ENCODE measurements at places on chromosomes 5 and 9. TPM values are rescaled to one million over a fixed set of nuclear protein-coding genes. Genes with fewer than 3 reads are reported as not detected.
A peak's percentile ranks its signal among the peaks of the same experiment; 100 is the strongest.

GRCh38 chr5:139027150-139027549 is 152.0 kb upstream of the LRRTM2 start:
- no peak for DNase-seq
- H3K27ac ChIP-seq = peak overlapping the region; percentile 2
- H3K36me3 ChIP-seq = no peaks in the 10 kb centered on the region
- no peaks in the 10 kb centered on the region for H3K27me3 ChIP-seq

GRCh38 chr9:110157823-110158664 is 49.9 kb downstream of the C9orf152 start:
- H3K4me1 ChIP-seq = peaks cover 5% of the 10 kb centered on the region
- no peaks in the 10 kb centered on the region for H3K27me3 ChIP-seq
- DNase-seq = no peak
- no peaks in the 10 kb centered on the region for H3K36me3 ChIP-seq
- no peak overlapping the region for H3K4me3 ChIP-seq

GRCh38 chr5:108222011-108222410 is 159.9 kb downstream of the FBXL17 start:
- no peak overlapping the region for H3K4me3 ChIP-seq
- no peak for DNase-seq
- H3K27ac ChIP-seq = no peak overlapping the region

GRCh38 chr5:82151662-82152061 is 126.5 kb downstream of the RPS23 start:
- no peaks in the 10 kb centered on the region for H3K36me3 ChIP-seq
- H3K27ac ChIP-seq = no peak overlapping the region
- H3K4me1 ChIP-seq = no peaks in the 10 kb centered on the region
- DNase-seq = no peak

DNA sequence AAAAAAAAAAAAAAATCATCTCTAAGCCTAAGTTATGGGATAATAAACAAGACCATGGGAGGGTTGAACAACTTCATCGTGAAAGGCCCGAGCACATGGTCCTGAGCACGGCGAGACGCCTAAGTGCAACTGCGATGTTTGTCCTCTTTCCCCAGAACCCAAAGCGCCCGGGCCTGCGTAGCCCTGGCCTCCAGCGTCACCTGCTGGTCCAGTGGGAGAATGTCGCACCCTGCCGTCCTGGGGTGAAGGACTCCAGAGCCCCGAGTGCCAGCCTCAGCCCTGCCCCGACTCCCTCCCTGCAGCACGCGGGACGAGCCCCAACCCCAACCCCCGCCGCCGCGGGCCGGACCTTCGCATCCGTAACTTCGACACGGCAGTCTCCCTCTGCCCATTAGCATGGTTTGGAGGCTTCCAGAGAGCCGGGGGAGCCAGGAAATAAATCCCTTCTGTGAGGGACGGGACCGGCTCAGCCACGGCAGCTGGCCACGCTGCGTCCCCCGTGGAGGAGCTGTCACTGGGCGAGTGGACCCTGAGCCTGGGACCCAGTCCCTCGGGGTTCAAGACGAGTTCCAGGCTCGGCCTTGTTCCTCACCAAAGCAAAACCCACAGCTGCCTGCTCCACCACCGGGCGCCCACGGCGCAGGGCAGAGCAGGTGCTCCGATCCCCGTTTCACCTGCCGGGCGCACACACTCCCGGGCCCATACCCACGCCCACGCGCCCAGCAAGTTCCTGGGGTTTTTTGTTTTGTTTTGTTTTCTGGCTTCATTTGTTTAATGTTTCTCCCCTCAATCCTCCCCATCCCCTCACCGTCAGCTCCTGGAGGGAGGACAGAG is 132.5 kb upstream of the HAND1 start:
- H3K4me3 ChIP-seq = peak overlapping the region; percentile 22
- H3K27me3 ChIP-seq = peaks cover 27% of the 10 kb centered on the region
- no peaks in the 10 kb centered on the region for H3K36me3 ChIP-seq
- peak; percentile 84 for DNase-seq

DNA sequence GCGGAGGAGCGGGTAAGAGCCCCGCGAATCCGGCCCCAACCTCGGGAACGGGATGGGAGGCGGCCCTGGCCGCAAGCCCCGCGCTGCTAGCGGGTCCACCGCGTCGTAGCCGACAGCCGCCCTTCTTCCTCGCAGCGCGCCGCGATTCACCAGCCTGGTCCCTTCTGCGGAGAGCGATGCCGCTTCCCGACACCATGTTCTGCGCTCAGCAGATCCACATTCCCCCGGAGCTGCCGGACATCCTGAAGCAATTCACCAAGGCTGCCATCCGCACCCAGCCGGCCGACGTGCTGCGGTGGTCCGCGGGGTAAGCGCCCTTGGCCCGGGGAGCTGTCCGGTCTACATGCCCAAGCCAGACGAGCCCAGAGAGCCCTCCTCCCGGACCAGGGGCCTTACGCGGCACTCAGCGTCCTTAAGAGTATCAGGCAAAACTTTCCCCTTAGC is 335 bp downstream of the ROPN1L start:
- no peaks in the 10 kb centered on the region for H3K27me3 ChIP-seq
- peaks cover 13% of the 10 kb centered on the region for H3K36me3 ChIP-seq
- no peak overlapping the region for H3K27ac ChIP-seq
- no peak overlapping the region for H3K4me3 ChIP-seq
- H3K4me1 ChIP-seq = peaks cover 20% of the 10 kb centered on the region

DNA sequence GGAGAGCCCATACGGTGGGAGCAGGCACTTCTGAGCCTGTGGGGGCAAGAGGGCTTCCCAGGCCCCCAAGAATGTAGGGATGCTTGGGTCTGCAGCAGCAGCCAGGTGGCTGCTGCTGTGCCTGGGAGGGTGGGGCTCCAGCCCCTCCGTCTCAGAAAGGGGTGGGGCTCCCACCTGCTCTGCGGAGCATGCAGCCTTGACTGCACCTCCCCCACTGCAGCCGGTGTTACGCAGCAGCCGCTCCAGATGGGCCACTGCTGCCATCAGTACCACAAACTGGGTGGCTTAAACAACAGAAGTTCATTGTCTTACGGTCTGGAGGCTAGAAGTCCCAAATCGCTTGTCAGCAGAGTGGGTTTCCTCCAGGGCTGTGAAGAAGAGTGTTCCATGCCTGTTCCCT is 365.5 kb downstream of the TMEM38B start:
- DNase-seq = no peak
- no peak overlapping the region for H3K4me3 ChIP-seq
- H3K36me3 ChIP-seq = no peaks in the 10 kb centered on the region
- H3K27me3 ChIP-seq = no peaks in the 10 kb centered on the region

GRCh38 chr9:103188781-103189350 is 193.7 kb downstream of the CYLC2 start:
- H3K4me3 ChIP-seq = no peak overlapping the region
- no peak overlapping the region for H3K27ac ChIP-seq
- H3K36me3 ChIP-seq = no peaks in the 10 kb centered on the region
- peak; percentile 71 for DNase-seq

GRCh38 chr5:173704615-173705511 is 88.4 kb upstream of the BOD1 start:
- H3K36me3 ChIP-seq = no peaks in the 10 kb centered on the region
- H3K27me3 ChIP-seq = no peaks in the 10 kb centered on the region
- peak overlapping the region; percentile 68 for H3K27ac ChIP-seq
- no peaks in the 10 kb centered on the region for H3K4me1 ChIP-seq

DNA sequence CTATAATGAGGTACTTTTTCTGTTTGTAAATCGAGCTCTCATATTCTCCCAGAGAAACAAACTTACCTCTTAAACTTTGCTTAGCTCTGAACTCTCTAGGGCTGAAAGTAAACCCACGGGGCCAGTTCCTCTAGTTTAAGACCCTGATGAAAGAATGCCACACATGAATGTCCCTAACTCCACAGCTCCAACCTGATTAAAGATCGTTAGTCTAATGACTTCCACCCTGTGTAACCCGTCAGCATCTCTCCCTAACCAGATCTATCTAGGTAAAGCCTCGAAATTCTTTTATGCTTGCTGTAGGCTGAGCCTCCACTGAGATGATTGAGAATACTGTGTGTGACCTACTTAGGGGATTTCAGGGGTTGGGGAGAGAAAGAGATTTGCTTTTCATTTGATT is 27.0 kb downstream of the ADRA1B start:
- H3K27me3 ChIP-seq = no peaks in the 10 kb centered on the region
- DNase-seq = no peak
- no peaks in the 10 kb centered on the region for H3K4me1 ChIP-seq
- H3K36me3 ChIP-seq = no peaks in the 10 kb centered on the region
- H3K27ac ChIP-seq = no peak overlapping the region

GRCh38 chr9:76218886-76219445 is 175.3 kb downstream of the RFK start:
- H3K27me3 ChIP-seq = no peaks in the 10 kb centered on the region
- DNase-seq = no peak
- H3K4me1 ChIP-seq = peaks cover 29% of the 10 kb centered on the region
- H3K4me3 ChIP-seq = no peak overlapping the region

DNA sequence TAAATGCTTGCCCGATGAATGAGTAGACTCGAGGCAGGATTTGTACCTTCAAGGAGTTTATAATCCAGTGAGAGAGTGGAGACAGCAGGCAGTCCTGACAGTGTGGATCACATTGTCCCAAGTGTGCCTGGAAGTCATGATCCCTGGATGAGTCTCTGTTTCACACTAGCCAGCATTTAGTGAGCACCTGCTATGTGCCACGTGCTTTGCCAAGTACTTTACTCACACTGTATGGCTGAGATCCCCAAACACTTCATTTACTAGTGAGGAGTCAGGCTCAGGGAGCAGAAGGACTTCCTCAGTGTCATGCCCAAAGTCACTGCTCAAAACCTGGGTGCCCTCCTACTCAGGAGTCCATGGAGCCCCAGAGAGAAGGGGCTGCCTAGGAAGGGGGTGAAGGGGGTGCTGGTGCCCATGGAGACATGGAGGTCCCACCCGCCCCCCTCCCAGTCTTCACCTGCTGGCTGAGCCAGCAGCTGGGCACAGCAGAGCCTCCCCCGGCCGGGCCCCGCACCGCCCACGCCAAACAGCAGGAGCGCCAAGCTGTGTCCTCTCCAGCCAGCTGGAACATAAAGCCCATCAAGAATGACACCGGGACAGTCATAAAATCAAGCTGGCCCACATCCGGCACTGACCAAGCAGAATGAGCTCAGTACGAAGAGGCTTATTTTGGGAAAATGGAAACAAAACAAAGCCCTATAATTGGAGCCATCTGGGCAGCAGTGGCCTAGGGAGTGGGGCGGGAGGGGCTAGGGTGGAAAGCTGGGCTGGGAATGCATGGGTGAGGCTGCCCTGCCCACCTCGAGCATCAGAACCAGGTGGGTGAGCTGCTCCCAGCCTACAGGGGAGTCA is 10.6 kb downstream of the LAMC3 start:
- peak; percentile 35 for DNase-seq
- no peaks in the 10 kb centered on the region for H3K36me3 ChIP-seq
- H3K27ac ChIP-seq = peak overlapping the region; percentile 83
- no peaks in the 10 kb centered on the region for H3K27me3 ChIP-seq

DNA sequence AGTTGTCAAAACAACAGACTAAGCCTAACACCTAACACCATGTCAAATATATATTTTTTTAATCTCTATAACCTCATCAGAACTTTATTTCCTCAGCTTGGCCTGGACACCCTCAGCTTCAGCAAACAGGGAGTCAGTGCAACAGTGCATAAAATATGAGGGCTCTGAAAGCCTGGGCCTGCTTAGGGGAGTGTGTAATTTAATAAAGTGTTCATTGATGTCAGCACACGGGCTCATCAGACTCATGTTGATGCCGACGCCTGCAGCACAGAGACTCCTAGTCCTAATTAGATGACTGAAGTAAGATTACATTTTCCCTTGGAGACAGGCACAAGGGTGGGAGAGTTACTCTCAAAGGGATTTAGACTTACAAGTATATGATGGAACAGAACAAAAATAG is 37.8 kb downstream of the CDH10 start:
- H3K4me3 ChIP-seq = no peak overlapping the region
- no peaks in the 10 kb centered on the region for H3K27me3 ChIP-seq
- no peaks in the 10 kb centered on the region for H3K4me1 ChIP-seq
- DNase-seq = no peak
- no peak overlapping the region for H3K27ac ChIP-seq

- no peaks in the 10 kb centered on the region for H3K27me3 ChIP-seq
- H3K4me3 ChIP-seq = no peak overlapping the region
- H3K27ac ChIP-seq = no peak overlapping the region
- H3K4me1 ChIP-seq = no peaks in the 10 kb centered on the region
- DNase-seq = no peak
- H3K36me3 ChIP-seq = no peaks in the 10 kb centered on the region
Observed at GRCh38 chr9:571066-571465, 270.4 kb upstream of the DMRT1 start.

DNA sequence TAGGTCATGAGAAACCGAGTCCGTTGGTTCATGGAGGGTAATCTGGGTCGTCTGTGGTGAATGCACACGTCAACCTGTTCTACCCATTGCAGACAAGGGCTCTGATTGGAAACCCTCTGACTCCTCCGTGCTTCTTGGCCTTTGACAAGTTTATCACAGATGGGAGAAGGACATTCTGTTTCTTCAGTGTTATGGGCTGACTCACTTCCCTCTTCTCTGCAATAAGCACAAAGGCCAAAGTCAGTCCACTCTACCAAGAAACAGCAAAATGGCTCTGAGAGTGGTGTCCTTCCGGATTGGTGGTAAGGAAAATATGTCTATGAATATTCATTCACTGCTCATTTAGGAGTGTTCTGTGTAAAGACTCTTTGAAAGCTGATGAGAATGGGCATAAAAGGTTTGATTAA is 89.3 kb downstream of the FEM1C start:
- H3K4me1 ChIP-seq = peaks cover 10% of the 10 kb centered on the region
- H3K36me3 ChIP-seq = no peaks in the 10 kb centered on the region
- no peaks in the 10 kb centered on the region for H3K27me3 ChIP-seq

GRCh38 chr9:125119643-125120286 is 23.6 kb downstream of the SCAI start:
- H3K27me3 ChIP-seq = no peaks in the 10 kb centered on the region
- H3K4me1 ChIP-seq = no peaks in the 10 kb centered on the region
- no peak overlapping the region for H3K27ac ChIP-seq
- DNase-seq = no peak
- H3K4me3 ChIP-seq = no peak overlapping the region

The AMBP gene
- not detected for total RNA-seq

The HOMER1 gene
- total RNA-seq = 1.6 TPM

The IL4 gene
- total RNA-seq = not detected

The PCDHB8 gene
- total RNA-seq = 2.4 TPM

The SPINK4 gene
- not detected for total RNA-seq

The SLC28A3 gene
- under 0.01 TPM for total RNA-seq

The NSG2 gene
- 0.97 TPM for total RNA-seq

The TMEM232 gene
- 2.7 TPM for total RNA-seq

The ACOT12 gene
- not detected for total RNA-seq

The IRGM gene
- not detected for total RNA-seq
